Dermis microvascular lymphatic vessel endothelial cell (primary cell): ENCODE measurements at places on chromosomes 13 and 19.
A peak's percentile ranks its signal among the peaks of the same experiment; 100 is the strongest.

GRCh38 chr13:92682832-92683517, 543.6 kb upstream of the GPC6 start:
- DNase-seq, result no peak

GRCh38 chr19:44685877-44686276, 13.1 kb upstream of the CEACAM16 start:
- peak; percentile 38 for DNase-seq

DNA sequence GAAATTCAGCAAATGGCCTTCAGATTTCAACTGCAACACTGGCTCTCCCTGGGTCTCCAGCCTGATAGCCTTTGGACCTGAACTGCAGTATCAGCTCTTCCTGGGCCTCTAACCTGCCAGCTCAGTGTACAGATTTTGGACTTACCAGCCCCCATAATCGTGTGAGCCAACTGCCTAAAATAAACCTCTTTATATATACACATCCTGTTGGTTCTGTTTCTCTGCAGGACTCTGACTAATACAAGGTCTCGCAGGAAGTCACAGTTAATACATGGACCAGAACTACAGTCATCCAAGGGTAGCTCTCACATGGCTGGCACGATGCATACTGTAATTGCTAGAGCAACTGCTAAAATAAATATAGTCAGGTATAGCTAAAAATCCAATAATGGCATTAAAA, 85.1 kb downstream of the KATNAL1 start:
- DNase-seq, result no peak

- no peak for DNase-seq
Observed at GRCh38 chr13:45167611-45168554, 33.0 kb downstream of the KCTD4 start.

- DNase-seq, result no peak
Observed at GRCh38 chr13:110912651-110913051, 2.2 kb downstream of the ANKRD10 start.

- no peak for DNase-seq
Observed at GRCh38 chr19:4134351-4134750, 10.4 kb upstream of the MAP2K2 start.

DNA sequence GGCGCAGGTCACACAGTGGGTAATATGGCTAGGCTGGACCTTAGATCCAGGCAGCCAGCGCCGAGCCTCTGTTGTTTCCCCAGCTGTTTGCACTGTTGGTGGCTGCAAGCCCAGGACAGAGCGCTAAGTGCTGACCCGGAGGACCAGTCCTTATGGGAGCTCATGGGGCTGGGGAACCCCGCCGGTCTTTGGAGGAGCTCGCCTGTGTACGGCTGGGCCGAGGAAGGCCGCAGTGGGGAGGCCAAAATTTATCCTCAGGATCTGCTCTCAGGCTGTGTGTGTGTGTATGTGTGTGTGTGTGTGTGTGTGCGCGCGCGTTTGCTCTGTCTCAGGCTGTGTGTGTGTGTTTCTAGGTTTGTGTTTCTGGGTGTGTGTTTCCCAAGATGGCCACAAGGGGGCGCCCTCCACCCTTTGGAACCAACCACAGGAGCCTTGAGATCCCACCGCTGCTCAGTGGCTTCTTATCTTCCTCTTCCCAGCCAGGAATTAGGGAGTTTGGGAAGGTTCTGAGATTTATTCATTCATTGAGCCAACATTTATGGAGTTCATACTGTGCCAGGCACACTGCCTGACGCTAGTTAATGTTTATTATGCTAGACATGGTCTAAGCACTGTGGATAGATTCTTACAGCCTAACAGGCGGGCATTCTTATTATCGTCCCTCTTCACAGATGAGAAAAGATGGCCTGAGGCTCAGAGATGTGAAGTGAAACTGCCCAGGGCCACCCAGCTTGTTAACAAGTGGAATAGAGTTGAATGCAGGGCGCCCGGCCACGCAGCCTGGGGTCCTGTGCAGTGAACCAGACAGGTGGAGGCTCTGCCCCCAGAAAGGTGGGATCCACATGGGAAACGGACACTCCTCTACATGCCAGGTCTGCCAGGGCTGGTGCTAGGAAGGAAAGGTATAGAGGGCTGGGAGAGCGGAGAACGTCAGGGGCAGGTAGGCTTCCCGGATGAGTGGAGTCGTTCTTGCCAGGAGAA, 13.0 kb downstream of the PGLYRP1 start:
- peak; percentile 72 for DNase-seq

GRCh38 chr19:56147307-56147706, 6.2 kb downstream of the ZNF444 start:
- no peak for DNase-seq

- DNase-seq, result no peak
Observed at GRCh38 chr19:8558325-8558724, 18.9 kb downstream of the MYO1F start.

DNA sequence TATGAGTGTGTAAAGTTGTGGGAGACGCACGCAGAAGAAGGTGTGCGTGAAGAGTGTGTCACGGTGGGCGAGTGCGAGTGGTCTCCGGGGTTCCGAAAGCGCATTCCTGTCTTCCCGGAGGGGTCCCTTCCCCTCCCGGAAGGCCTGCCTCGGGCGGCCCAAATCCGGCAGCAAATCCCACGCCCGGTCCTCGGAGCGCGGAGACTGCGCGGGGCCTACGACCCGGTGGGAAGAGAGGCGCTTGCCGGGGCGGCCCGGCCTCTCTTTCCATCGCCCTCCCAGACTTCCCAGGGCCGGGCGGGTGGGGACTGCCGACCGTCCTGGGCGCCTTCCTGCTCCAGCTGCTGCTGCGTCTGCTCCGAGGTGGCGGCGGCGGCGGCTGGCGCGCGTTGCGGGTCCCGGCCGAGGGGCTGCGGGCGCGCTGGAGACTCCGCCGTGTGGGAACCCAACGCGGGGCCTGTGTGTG, 2.1 kb downstream of the ZIC5 start:
- DNase-seq, result no peak

GRCh38 chr13:48595431-48596429, 58.0 kb upstream of the CYSLTR2 start:
- peak; percentile 83 for DNase-seq

GRCh38 chr13:36356058-36356457, 9.9 kb upstream of the SPART start:
- no peak for DNase-seq

- no peak for DNase-seq
Observed at GRCh38 chr19:42313840-42314755, 989 bp downstream of the TMEM145 start.

GRCh38 chr13:76538004-76538403, 348.2 kb downstream of the KCTD12 start:
- DNase-seq, result no peak
